ENCODE measurements at places on chromosomes 3 and 15. TPM values are rescaled to one million over a fixed set of nuclear protein-coding genes. Genes with fewer than 3 reads are reported as not detected.

GRCh38 chr15:31387479-31388118 is 61.0 kb downstream of the KLF13 start:
- DNase-seq, result peak; percentile 86

- DNase-seq, result no peak
Measured at GRCh38 chr3:31968369-31968926, 12.6 kb downstream of the OSBPL10 start.

DNA sequence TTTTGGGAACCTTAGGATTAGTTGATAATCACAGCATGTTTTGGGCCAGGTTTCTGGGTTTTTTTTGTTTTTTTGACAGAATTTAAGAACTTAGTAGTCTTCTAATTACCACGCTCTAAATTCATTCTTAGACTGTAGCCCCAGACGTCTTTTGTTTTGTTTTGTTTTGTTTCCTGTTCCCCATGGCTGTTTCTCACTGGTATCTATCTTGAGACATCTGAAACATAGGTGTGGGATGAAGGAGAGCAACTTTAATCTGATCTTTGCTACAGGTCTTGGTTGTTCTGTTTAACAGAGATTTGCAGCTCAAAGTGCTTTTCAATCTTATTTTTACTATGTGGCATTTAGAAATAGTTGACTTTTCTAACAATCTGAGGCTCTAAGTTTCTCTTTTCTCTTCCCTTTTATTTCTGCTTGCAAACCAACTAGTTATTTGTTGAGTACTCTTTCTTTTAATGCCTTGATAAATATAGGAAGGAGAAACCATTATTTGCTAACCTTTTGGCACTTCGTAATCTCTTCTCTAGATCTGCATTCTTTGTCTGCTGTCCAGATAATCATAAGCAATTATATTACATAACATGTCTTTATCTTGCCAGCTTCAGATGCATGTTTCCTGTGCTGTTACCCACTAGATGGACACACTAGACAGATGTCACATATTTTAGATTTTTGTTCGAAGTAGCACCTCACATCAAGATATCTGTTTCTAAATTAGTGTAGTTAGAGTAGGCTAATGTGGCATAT is 40.9 kb downstream of the FBXL2 start:
- DNase-seq, result no peak

DNA sequence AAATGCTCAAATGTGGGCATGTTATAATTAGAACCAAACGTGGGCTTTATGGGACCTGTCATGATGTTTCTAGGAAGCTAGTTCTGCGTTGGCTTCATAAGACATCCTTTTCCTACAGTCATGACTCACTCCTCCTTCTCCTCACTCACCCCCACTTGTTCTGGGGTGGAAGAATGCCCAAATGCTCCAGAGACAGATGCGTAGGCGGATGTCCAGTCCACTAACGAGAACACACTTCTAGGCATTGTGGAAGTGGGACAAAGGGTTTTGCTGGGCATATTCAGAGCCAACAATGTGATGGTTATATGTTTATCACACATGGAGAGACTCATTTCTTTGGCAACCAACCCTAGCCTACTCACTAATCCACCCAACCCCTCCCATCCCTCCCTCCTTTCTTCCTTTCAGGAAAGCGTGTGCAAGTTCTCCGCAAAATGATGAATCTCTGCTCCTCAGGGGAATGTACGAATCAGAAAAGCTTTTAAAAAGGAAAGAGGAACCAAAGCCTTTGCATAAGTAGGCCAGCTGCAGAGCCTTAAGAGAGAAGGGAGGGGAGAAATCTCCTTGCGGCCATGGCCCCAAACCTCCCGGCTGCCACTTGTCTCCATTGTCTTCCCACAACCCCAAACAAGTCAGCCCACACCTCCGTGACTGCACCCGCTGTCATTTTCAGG is 123.0 kb upstream of the SPRED1 start:
- peak; percentile 85 for DNase-seq

GRCh38 chr3:149080011-149080698 is 6.2 kb downstream of the HLTF start:
- DNase-seq, result no peak

- DNase-seq, result no peak
Measured at GRCh38 chr3:189149203-189149602, 22.6 kb upstream of the TPRG1 start.

DNA sequence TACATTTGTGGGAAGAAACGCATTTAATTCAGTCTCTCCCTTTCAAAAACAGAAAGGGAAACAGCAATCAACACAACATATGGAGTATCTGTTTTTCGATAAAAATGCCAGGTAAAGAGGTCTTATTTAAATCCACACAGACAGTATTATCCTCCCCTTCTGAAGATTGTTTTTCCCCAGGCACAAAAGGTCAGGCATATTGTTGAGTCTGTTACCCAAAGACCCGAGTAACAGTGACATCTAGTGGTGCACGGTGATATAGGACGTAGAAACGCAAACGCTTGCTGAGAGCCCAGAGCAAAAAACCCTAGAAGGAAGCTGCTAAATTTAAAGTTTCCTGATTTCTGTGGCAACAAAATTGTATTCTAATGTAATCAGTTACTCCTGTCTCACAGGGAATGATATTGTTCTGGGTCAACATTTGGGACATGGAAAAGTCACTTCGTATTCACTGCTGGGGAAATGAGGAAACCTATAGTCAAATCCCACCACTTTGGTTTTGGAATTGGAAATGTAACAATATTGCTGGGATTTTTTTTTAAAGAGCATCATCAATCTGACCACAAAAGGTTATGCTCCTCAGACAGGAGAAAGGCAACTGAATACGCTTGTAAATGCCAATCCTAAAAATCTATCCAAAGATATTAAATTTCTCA is 312.7 kb upstream of the CCDC54 start:
- peak; percentile 69 for DNase-seq

GRCh38 chr3:28906561-28907310 is 374.1 kb upstream of the RBMS3 start:
- no peak for DNase-seq

- DNase-seq, result no peak
Measured at GRCh38 chr3:183466575-183466974, 38.2 kb upstream of the MCF2L2 start.

GRCh38 chr3:142646020-142646785 is 50.0 kb downstream of the PLS1 start:
- no peak for DNase-seq

DNA sequence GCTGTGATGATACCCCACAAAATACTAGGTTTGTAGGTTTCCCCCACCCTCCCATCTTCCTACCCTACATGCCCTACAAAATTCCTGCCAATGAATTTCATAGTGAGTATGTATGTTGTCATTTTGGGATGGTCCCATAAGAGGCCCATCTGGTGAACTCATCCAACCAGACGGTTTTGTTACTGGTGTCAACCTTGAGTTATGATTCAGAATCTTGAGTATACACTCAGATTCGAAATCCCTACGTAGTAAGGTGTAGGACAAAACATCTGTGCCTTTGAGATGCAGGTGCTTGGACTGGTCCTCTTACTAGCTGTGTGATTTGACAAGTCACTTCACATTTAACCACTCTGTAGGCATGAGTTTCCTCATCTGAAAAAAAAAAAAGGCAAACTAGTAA is 3.6 kb downstream of the SIAH2 start:
- DNase-seq, result no peak

- DNase-seq, result no peak
Measured at GRCh38 chr15:80494756-80495155, 90.6 kb downstream of the ARNT2 start.

DNA sequence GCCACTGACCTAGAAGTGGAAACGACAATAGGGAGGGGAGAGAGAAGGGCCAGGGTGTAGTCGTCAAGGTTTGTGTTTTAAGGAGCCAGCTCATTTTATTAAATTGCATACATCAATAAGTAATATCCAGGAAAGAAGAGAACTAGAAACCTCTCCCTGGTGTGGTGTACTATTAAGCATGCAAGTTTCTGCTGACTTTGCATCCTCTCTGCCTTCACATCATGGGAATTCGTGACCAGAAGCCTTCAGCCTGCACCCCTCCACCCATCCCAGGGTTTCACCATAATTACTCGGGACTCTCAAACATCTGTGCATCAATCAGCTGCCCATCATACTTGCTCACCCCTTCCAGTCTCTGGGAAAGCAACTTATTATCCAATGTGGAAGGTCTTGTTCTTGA is 70.9 kb upstream of the UBE3A start:
- DNase-seq, result no peak

- no peak for DNase-seq
Measured at GRCh38 chr3:154137036-154137435, 15.8 kb downstream of the ARHGEF26 start.

DNA sequence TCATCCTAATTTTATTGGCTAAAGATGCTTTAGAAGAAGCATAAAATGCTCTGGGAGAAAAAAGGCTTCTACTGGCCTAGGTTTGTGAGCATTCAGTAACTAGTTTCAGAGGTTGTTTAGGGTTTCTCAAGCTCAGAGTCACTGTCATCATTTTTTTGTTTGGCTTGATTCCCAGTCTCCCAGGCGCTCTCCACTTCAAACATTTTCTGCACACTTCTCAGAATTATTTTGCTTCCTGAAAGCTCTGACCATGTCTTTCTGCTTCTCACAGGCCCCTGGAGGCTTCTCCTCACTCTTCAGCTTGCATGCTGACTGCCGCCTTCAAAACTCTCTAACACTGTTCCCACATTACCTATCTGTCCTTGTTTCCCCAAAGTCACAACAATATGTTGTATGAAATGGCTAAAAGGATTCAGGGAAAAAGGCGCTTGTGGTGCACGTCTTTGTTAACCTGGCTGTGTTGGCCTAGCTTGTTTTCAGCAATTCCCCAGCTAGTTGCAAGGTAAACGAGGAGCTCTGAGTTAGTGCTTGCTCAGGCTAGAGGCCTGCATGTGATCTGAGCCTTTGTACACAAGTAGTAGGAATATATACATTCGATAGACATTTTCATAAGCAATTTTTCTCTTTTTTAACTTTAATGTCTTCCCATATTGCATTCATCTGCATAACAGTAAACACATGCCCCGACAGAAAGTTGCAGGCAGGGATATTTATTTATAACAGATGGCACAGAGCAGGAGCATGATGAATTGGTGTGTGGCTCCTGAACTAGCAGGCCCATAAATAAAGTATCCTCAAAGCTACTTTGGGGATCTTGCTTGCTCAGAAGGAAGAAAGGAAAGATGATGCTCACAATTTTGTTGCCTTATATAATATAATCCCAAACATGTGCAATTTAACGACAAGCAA is 129.2 kb upstream of the DPH6 start:
- no peak for DNase-seq

DNA sequence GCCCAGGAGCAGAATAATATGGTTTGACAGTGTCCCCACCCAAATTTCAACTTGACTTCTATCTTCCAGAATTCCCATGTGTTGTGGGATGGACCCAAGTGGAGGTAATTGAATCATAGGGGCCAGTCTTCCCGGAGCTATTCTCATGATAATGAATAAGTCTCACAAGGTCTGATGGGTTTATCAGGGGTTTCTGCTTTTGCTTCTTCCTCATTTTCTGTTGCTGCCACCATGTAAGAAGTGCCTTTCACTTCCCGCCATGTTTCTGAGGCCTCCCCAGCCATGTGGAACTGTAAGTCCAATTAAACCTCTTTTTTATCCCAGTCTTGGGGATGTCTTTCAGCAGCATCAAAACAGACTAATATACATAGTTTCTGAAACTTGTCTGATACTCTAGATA is 28.4 kb upstream of the ATP2C1 start:
- no peak for DNase-seq

GRCh38 chr15:74207652-74208440 is 5.3 kb upstream of the STRA6 start:
- no peak for DNase-seq

- DNase-seq, result no peak
Measured at GRCh38 chr15:65201918-65202317, 9.4 kb downstream of the CILP start.

DNA sequence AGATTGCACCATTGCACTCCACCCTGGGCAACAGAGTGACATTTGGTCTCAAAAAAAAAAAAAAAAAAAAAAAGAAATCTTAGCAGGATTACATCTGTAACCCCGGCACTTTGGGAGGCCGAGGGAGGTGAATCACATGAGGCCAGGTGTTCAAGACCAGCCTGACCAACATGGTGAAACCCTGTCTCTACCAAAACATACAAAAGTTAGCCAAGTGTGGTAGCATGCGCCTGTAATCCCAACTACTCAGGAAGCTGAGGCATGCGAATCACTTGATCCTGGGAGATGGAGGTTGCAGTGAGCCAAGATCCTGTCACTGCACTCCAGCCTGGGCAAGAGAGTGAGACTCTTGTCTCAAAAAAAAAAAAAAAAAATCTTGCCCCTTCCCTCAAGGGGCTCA is 40.4 kb downstream of the LIPC start:
- no peak for DNase-seq

DNA sequence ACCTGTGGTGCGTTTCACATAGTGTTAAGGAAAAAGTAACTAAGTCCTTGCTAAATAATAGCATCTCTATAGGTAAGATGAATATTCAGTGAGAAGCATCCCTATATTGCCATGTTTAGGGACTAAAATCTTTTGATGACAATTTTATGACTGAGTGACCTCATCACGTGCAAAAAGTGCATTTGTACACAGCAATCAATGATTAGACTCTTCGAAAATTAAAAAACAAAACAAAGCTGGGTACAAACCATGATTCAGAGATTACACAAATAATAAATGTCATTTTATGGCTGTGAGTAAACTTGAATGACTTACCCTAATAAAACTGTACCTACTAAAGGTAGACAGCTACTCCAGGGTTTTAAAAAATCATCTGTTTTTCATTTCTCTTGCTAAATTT is 505.3 kb downstream of the FOXP1 start:
- no peak for DNase-seq

- no peak for DNase-seq
Measured at GRCh38 chr3:123843668-123844067, 40.5 kb downstream of the MYLK start.

DNA sequence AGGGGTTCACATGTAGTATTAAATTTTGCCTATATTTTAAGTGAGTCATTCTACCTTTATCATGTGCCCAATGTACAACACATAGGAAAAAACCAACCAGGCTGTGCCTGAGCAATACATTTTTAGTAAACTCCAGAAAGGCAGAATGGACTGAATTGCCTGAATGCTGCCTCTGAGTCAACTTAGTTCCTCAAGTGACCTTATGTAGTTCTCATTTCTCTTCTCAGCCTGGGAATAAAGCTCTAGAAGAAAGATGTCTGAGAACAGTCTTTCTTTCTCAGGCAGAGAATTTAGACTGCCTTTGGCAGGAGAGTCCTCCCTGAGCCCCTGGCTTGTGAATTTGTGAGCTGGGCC is 13.0 kb downstream of the ST3GAL6 start:
- DNase-seq, result no peak

DNA sequence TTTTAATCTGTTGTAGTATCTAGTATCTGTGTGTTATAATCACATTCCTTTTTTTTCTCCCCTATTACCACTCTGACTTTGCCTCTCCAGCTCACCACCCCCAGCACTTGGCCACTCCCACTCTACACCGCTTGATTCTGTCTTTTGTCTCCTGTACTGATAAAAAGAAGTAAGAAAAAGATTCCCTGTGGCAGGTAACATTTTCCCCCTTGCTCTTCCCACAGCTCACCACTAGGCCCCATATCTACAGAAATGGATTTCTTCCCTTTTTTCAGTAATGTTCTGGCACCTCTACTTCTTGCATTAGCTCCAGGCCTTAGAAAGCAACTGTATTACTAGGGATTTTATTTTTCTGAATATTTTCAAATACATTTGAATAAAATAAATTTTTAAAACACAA is 25.6 kb downstream of the KCNH8 start:
- DNase-seq, result no peak

Gene COL7A1
- total RNA-seq, result 208 TPM

Gene LRRIQ4
- total RNA-seq, result not detected

Gene UBAP1L
- total RNA-seq, result 3.3 TPM

Gene TMEM212
- not detected for total RNA-seq

Gene ZBED2
- 0.84 TPM for total RNA-seq

Gene IGSF10
- 3.3 TPM for total RNA-seq

Gene GBE1
- 13.5 TPM for total RNA-seq

Gene MST1
- total RNA-seq, result 18.5 TPM

Gene PRSS50
- not detected for total RNA-seq

Gene CSPG5
- 0.95 TPM for total RNA-seq

Gene VEPH1
- total RNA-seq, result 0.59 TPM
